WTC11 (cell line): ENCODE measurements at places on chromosomes 11 and 22.

DNA sequence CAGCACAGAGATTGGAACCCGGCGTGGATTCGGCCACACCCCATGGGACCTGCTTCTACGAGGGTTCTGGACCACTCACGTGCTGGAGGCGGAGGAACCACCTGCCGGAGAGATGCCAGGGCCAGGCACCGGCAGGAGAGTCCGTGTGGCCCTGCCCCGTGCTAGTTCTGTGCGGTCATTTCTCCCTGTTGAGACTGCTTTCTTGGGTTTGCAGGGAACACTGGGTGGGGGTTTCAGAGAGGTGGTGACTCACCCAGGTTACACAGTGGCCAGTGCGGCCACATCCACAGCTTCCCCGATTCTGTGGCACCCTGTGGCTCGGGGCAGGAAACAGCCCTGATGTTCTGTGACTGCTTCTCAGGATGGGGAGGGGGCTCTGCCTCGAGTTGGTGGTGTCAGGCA, 3.6 kb upstream of the PHLDA2 start:
- DNase-seq, result no peak

GRCh38 chr11:62770778-62771143, 435 bp upstream of the TAF6L start:
- no peak for DNase-seq

GRCh38 chr11:62931499-62932278, 10.5 kb upstream of the CHRM1 start:
- DNase-seq, result no peak

- no peak for DNase-seq
Observed at GRCh38 chr11:25793637-25794036, 538.3 kb upstream of the ANO3 start.

- no peak for DNase-seq
Observed at GRCh38 chr11:119506436-119506835, 83.5 kb upstream of the THY1 start.

- no peak for DNase-seq
Observed at GRCh38 chr11:12993626-12994025, 15.5 kb upstream of the RASSF10 start.

- no peak for DNase-seq
Observed at GRCh38 chr11:61764606-61765260, 12.3 kb downstream of the MYRF start.

GRCh38 chr11:17473071-17473744, 3.4 kb downstream of the ABCC8 start:
- peak; percentile 76 for DNase-seq

GRCh38 chr11:124760205-124760652, 1.9 kb downstream of the ESAM start:
- DNase-seq, result peak; percentile 28

DNA sequence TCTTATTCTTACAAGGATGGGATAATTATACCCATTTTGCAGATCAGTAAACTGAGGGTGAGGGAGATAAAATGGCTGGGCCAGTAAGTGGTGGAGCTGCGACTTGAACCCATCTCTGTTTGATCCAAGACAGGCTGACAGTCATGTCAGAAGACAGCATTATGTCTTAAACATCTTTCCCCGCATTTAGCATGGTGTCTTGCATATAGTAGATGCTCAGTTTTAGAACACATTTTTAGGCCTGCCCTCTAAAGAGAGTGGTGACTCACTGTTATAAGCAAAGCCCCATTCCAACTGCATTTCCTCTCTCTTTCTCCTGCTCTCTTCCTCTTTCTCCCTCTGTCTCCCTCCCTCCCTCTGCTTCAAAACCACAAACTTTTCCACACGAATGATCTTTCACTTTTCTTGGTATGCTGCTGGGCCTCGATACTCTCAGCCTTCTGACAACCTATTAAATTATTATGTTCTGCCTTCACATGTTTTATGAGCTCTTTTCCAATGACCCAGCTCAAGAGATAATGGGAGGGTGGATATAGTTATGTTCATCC, 25.2 kb downstream of the CWC15 start:
- no peak for DNase-seq

DNA sequence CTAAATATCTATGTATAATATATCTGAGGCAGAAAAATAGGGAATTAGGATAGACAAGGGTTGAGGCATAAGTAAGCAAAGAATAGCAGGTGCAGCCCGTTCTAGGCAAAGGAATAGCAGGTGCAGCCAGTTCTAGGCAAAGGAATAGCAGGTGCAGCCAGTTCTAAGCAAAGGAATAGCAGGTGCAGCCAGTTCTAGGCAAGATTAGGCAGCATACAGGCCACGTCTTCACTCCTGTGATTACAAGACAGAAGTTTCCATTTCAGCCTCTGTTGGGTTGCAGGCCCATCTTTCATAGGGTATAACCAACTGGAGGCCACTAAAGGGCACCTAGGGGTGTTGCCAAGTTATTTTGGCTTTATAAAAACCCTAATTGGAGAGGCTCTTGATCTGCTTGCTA, 28.8 kb upstream of the CHORDC1 start:
- no peak for DNase-seq

DNA sequence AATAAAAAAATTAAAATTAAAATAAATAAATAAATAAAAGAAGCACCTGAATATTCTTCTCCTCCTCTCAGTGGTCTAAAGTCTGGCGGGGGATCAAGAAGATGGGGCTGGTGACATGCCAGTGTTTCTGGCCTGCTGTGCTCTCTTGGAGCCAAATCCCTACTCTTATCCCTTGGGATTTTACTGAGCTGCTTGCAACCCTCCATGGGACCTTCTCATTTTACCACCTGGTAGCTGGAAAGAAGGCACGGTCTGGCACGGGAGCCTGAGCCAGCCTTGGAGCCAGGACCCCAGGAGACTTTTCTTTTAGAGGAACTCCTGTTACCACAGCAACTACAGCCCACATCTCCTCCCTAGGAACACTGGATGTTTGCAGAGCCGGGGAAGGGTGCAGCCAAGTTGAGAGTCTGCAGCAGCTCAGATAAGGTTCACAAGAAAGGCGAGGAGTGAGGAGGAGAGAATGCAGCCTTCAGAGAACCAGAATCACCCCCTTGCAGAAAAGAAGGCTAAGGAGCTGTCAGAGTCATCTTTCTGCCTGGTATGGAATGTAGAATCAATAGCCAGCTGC, 21.4 kb downstream of the CD6 start:
- no peak for DNase-seq

- no peak for DNase-seq
Observed at GRCh38 chr11:22711071-22711770, 44.8 kb downstream of the GAS2 start.

GRCh38 chr11:131675121-131675888, 304.9 kb downstream of the NTM start:
- no peak for DNase-seq

- DNase-seq, result no peak
Observed at GRCh38 chr11:116750070-116750718, 22.6 kb downstream of the BUD13 start.

DNA sequence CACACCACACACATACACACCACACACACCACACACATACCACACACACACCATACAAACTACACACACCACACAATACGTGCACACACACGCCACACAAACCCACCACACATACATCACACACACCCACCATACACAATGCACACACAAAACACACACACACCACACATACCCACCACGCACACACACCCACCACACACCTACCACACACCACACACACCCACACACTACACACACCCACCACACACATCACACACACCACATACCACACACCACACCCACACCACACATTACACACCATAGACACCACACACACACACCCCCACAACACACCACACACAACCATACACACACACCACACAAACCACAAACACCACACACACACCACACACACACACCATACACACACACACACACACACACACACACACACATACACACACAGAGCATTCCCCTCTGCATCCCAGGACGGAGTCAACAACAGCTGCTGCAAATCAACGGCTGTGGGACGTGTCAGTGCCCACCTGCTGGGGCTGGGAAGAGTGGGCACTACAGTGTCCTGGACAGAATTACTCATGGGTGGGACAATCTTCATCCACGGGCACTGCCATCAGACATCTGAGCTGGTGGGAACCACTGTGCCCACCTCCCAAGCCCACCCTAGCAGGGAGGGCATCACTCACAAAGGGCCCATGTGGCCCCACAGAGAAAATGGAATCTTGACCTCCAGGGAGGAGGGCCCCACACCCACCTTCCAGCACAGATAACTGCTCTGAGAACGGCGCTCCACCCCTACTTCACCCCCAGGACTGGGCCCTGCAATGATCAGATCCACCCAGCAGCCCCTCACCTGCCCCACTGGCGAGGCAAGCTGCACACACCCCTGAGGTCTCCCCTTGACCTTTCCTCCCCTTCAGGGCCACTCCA, 8.4 kb downstream of the TP53I11 start:
- DNase-seq, result no peak

DNA sequence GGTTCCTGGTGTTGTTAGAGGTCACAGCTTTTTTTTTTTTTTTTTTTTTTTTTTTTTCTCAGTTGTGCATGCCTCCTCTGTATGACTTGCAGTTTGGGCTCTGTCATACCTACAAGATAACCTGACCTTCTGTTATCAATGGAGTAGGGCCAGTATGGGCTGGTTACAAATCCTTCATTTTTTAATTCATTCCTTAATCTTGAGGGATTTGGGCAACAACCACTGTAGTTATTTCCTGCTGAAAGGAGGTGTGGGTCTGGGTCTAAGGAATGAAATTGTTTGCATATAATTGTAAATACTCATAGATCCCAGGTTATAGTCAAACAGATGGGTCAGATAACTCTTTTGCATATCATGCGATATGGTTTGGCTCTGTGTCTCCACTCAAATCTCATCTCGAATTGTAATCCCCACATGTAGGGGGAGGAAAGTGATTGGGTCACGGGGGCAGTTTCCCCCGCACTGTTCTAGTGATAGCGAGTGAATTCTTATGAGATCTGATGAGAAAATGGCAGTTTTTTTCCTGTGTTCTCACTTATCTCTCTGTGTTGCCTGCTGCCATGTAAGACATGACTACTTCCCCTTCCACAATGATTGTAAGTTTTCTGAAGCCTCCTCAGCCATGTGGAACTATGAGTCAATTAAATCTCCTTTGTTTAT, 14.1 kb upstream of the GLYAT start:
- DNase-seq, result no peak
